OCI-LY7 (cell line): ENCODE measurements at places on chromosomes 7 and 10. TPM values are rescaled to one million over a fixed set of nuclear protein-coding genes. Genes with fewer than 3 reads are reported as not detected.

The METTL27 gene
- 2.1 and 2.3 TPM in 2 replicates for total RNA-seq

The GJD4 gene
- total RNA-seq: not detected in 2 replicates

The CADPS2 gene
- total RNA-seq: not detected in 2 replicates

The DEPP1 gene
- total RNA-seq: not detected in 2 replicates

The TMEM225B gene
- total RNA-seq: 2.4 and 3.9 TPM in 2 replicates

GRCh38 chr7:3951316-3952055 lies 650.4 kb downstream of the SDK1 start:
- no peak for DNase-seq

DNA sequence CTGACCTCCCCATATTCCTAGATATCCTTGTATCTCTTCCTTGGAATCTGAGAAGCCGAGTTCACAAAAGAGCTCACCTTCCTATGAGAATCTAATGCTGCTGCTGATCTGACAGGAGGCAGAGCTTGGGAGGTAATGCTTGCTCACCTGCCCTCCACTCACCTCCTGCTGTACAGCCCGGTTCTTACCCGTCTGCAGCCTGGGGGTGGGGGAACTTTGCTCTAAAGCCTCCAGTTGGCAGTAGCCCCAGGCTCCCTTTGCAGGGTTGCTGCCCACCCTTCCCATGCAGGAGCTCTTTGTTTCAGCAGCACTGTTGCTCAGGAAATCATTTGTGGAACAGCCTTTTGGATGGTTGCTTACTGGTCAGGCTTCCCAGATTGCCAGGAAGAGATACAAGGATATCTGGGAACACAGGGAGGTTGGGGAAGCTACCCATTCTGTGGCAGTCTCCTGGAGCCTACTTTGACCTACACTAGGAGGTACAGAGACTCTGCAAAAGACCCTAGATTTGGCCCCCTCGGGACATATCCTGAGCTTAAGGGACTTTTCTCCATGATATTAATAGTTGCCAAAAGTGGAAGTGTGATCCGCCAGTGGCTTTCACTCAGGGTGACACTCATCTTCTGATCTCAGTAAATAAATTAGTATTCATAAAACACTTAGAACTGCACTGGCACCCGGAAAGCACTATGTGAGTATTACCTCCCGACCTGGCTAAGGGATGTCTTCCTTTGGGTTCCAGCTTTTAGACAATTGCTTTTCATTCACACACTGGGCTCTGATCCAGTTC lies 363.7 kb upstream of the PODXL start:
- DNase-seq: no peak

GRCh38 chr10:110918269-110918642 lies 724 bp downstream of the BBIP1 start:
- no peak for DNase-seq

- DNase-seq: no peak
These were observed 62.6 kb downstream of the GLI3 start for GRCh38 chr7:42174391-42174912.

DNA sequence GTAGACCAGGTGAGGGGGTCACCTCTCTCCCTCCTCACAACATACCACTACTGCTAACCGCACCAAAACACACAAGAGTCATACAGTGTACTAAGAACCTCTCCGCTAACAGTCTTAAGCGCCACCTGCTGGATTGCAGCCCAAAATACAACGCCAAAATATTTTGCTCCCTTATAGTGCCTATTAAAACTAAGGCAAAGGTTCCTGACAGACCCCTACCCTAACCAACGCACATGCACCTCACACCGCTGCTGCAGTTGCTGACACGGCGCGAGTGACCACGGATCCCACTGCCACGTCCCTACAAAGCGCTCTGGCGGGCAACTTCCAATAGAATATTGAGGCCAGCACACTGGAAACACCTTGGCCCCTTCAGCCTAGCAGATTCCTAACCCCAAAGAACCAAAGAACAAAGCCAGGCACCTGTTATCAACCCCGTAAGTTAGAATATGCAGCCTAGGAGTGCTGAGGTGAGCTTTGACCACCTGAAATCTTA lies 563.6 kb upstream of the SEMA3D start:
- peak; percentile 25 for DNase-seq

GRCh38 chr10:118042827-118043242 lies 3.9 kb downstream of the RAB11FIP2 start:
- no peak for DNase-seq

DNA sequence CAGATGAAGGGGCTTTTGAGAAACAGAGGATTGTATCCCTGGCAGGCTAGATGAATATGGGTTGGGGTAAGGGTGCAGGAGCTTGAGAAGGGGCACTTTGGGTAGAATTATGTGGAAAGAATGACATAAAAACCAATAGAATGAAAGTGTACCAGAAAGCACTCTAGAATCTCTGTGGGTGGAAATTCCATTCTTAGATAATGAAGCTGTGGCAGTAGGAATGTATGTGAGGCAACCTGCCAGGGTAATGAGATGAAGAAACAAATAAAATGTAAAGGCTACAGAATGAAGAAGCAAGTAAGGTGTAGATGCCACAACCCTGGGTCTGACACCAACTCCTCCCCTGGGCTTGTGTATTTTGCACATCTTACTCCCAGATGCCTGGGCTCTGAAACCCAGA lies 16.8 kb downstream of the NOBOX start:
- DNase-seq: no peak

GRCh38 chr10:3757250-3757637 lies 27.8 kb downstream of the KLF6 start:
- DNase-seq: peak; percentile 23

DNA sequence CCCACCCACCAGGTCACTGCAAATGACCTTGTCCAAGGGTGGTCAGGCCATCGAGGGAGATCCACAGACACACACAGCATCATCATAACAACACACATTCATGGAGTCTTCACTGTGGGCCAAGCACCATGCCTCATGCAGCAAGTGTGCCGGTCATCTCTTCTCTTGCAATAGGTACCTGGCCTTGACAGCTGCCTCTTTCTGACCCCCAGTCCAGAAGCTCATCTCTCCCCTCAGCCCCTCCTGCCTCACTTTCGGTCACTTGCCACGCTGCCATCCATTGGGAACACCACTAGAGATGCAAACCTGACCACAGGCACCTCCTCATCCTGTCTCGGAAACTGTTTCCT lies 75.9 kb downstream of the OAT start:
- DNase-seq: no peak

DNA sequence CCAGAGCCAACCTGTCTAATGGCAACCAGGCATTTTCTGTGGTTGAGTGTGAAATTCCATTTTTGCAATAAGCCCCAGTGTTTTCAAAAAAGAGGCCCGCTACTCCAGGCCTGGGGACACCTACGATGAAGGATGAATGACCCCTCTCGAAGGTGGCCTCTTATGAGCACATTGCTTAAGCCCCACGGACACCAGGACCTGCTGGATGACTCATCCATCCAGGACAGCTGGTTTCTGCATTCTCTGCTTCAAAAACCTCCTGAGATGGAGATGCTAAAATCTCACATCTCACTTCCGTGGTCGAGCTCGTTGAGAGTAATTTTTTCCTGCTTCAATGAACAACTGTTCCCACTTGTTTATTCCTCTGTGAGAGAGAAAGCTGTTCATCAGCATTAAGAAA lies 150.2 kb upstream of the FZD8 start:
- no peak for DNase-seq

- DNase-seq: no peak
These were observed 71.4 kb upstream of the DYNC1I1 start for GRCh38 chr7:95700917-95701316.

DNA sequence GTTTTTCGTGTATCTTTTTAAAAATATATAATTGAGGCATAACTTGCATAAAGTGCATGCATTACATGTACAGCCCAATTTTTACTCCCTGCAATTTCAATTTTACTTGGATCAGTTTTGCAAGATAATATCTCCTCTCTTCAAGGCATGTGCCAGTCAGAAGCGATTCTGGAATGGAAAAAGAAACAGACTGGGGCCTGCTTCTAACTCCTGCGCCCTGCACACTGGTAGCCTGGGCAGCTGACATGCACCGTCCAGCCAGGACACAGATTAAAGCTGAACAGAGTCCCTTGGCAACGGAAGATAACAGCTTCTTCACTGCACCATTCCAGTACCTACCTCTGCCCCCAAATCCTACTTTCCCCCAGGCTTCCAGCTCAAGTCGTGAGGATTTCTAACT lies 182.1 kb downstream of the FAM107B start:
- no peak for DNase-seq

DNA sequence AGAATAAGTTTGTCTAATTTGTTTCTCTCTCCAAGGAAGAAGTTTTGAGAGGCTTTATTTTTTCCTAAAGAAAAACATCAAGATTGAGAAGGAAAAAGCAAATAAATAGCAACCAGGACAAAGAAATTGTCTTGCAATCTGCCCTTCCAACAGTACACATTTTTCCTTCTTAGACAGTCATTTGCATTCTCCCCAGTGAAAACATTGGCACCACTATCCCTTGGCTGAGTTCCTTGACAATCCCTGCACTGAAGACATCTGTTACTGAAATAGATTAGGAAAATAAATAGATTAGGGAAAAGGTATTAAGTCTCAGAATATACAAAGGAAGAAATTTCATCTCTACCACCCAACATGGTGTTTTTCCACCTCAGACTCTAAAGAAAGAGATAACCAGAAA lies 12.2 kb upstream of the TMEM243 start:
- DNase-seq: no peak

- no peak for DNase-seq
These were observed 201.2 kb upstream of the FRMD4A start for GRCh38 chr10:14531974-14532373.
